ENCODE measurements at places on chromosomes 12 and 14.
A peak's percentile ranks its signal among the peaks of the same experiment; 100 is the strongest.

DNA sequence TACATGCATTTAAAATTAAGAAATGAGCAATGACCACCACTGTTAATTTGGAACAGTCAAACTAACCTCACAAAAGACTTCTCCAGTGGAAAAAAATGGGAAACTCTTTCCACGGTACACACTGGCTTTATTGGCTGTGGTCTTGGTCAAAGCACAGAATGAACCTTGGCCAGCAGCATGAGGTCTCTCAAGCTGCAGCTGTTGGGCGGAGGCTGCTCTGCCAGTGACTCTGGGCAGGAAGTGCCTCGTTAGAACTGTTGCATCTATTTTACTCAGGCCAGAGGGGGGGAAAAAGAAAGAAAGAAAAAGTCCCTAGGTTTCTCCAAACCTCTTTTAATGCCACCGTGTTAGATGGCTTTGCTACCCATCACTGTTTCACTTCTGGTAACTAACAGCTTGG is 279.8 kb upstream of the DIO2 start:
- DNase-seq = no peak

GRCh38 chr14:99995700-99996356 is 69.4 kb upstream of the EVL start:
- DNase-seq = peak; percentile 73

DNA sequence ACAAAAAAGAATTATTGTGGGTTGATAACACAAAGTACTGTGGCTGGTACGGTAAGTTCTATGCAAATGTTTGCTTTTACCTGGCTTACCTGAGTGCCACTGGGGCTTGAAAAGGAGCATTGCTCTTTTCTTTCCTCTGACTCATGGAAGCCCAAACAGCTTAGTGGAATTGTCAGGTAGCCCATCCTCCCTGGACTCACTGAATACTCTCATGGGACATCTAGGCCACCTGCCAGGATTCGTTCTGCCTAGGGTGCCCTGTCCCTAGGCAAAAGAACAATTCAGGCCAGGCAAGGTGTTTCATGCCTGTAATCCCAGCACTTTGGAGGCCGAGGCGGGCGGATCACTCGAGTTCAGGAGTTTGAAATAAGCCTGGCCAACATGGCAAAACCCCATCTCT is 22.5 kb upstream of the YAF2 start:
- DNase-seq = no peak

DNA sequence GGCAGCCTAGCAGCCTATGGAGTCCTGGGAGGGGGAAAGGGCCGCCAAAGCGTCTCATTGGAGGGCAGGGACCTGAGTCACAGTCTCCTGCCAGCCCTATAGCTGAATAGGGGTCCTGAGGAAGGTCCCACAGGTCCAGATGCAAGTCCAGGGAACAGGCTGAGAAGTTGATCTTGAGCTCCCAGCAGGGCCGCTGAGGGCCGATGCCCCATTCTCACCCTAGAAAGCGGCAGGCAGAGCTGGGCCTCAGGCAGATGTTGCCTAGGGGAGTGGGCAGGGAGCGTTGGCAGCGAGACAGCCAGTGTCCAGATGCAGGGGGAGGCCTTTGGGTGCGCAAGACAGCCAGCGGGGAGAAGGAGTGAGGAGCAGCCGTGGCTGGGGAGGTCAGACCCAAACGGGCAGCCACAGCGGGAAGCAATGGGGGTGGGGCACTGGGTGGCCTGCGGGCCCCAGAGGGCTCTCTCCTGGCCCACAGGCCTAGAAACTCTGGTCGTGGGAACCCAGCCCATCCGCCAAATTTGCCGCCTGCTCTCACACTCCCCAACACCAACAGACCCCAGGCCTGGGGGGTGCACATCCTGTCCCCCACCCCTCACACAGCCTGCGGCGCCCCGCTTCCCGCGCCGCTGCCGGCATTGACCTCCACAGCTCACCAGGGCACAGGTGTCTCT is 1.1 kb downstream of the HDAC7 start:
- DNase-seq = peak; percentile 84

- no peak for DNase-seq
These were observed 113.3 kb downstream of the PRMT8 start for GRCh38 chr12:3604286-3604685.

Data from aorta (tissue), 5 donors.